ENCODE measurements at places on chromosomes 11 and 22.
A peak's percentile ranks its signal among the peaks of the same experiment; 100 is the strongest.

GRCh38 chr11:6598555-6598954, 4.9 kb downstream of the RRP8 start:
- DNase-seq, result no peak

DNA sequence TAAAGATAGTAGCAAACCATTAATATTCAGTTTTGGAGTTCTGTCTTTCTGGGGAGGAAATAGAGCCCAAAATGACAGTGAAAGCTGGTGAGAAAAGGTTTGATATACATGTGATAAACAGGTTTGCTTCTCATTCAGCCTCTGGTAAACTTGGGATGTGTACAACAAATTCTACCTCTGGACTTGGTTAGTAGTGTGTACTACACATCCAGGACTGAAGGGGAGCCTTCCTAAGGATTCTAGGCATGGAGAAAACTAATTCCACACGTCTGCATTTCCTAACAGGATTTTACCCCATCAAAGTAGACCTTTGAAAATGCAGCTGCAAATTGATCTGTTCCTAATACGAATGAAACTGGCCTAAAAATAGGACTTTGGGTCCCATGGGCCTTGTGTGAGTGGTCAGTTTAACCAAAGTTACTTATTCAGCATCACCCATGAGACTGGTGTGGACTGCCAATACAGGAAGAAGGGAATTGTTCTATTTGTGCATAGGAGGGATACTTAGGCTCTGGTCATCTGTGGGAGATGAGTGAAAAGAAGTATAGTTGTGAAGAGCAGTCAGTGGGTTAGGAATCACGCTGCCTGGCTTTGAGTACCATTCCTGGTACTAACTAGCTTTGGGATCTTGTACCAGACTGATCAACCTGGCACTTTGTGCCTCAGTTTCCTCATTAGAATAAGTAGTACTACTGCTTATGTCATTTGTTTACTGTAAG, 74.2 kb downstream of the YAP1 start:
- no peak for DNase-seq

GRCh38 chr22:41271787-41272186, 14.2 kb downstream of the RANGAP1 start:
- DNase-seq, result no peak

DNA sequence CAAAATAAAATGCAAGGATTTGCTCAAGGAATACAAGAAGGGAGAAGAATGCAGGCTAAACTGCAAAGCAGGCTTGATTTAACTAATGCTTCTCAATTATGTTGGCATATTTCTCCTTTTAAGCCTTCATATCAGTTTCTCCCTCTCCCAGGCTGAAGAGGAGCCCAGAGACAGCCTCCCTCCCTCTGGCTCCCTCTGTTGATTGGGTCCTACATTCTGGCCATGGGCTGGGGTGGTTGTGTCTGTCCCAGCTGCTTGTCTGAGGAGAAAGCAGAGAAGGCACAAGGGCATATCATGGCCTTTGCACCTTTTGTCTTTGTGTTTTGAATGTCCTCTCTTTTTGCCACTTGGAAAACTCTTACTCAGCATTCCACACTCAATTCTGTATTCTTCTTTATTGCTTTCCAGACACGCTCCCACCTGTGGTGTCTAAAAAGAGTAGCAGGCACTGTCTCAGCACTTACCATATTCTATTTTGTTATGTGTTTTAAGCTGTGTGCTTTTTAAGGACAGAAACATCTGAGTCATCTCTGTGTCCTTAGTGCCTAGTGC, 77.4 kb downstream of the INSC start:
- no peak for DNase-seq

DNA sequence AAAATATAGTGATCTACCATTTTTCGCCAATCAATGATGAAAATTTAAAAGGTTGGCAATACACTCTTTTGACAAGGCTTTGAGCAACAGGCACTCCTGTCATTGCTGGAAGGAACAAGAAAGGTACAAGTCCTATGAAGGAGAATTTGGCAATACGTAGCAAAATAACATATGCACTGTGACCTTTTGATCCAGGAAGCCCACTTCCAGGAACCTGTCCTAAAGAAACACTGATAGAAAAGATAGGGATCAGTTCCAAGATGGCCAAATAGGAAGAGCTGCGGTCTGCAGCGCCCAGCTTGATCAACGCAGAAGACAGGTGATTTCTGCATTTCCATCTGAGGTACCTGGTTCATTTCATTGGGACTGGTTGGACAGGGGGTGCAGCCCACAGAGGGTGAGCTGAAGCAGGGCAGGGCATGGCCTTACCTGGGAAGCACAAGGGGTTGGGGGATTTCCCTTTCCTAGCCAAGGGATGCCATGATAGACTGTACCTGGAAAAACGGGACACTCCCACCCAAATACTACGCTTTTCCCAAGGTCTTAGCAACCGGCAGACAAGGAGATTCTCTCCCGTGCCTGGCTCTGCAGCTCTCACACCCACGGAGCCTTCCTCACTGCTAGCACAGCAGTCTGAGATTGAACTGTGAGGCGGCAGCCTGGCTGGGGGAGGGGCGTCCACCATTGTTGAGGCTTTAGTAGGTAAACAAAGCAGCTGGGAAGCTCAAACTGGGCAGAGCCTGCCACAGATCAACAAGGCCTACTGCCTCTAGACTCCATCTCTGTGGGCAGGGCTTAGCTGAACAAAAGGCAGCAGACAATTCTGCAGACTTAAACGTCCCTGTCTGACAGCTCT, 69.7 kb upstream of the GALNT18 start:
- peak; percentile 47 for DNase-seq

DNA sequence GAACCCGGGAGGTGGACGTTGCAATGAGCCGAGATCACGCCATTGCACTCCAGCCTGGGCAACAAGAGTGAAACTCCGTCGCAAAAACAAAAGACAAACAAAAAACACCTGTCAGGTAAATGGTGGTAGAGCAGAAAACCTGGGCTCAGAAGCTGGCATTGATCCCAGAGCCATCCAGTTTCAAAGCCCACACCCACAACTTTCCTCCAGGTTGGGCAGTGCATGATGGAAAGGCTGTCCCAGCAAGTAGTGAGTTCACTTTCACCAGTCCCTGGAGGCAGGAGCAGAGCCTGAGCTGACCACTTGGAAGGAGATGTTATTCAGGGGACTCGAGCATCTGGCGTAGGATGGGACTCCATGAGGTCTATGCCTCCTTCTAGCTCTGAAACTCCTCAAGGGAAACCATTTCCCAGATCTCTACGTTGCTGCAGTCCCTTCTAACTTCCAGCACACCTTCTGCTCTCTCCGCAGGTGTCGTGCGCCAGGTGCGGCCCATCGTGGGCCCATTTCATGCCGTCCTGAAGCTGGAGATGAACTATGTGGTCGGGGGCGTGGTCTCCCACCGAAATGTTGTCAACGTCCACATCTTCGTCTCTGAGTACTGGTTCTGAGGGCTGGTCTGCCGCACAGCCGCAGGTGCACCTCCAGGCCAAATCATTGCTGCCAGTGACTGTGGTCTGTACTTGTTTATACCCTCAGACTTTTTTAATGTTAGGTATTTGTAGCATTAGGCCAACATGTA, 71.6 kb upstream of the ATXN10 start:
- DNase-seq, result no peak

DNA sequence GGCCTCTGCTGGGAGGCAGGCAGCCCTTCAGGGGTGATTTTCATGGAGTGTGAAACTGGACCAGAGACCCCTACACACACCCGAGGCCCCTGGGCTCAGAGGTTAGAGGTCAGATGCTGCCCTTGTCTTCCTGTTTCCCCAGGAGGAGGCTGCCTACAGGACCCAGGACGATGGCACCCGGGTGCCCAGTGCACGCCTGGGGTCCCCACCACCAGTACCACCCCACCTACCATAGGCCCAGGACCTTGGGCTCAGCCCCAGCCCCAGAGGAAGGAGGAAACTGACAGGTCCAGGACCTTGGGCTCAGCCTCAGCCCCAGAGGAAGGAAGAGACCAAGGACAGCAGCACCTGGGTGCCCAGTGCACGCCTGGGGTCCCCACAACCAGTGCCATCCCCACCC, 79.2 kb downstream of the BRD1 start:
- no peak for DNase-seq

GRCh38 chr11:86948733-86949132, 6.5 kb downstream of the FZD4 start:
- DNase-seq, result no peak

DNA sequence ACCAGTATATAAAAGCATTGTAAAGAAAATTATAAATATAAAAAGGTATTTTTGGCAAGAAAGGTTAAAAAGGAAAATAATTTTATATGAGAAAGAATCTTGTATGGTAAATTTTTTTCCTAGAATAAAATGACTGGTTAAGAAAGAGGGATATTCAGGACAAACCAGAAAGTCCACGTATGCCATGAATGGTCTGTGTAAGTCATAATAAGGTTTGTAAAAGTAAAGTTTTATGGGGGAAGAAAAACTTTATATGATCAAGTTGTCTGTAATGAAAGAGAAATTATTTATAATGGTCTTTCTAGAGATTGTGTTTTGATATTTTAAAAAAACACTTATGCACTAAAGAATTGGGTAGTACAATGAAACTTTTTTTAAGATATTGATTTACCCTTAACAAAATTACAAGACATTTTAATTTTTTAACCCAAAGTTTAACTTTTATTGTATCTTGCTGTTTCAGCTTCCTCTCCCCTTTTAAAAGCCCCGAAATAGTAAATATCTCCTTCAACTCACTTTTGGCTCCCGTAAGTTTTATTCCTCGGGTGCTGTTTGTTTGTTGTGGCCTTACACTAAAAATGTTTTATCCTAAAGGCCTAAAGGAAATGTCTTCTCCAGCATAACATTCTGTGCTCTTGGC, 47.7 kb downstream of the AMOTL1 start:
- peak; percentile 82 for DNase-seq

GRCh38 chr22:39953101-39953500, 7.1 kb upstream of the TMA7B start:
- DNase-seq, result no peak

GRCh38 chr11:102620818-102621561, 4.1 kb downstream of the MMP20 start:
- DNase-seq, result no peak

DNA sequence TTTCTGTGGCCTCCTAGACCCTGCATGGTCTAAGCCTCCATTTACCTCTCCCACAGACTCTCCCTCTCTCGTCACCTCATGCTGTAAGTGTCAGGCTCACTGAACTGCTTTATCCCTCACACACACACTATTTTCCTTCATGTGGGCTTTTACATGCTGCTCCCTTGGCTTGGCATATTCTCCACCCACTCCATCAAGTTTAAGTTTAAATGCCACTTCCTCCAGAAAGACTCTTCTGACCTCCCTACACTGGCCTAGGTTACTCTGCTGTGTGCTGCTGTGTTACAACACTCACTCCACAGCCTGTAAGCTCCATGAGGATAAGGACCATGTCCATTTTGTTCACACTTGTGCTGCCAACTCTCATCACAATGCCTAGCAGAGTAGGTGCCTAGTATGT, 2.5 kb downstream of the DCHS1 start:
- DNase-seq, result no peak

- DNase-seq, result no peak
Measured at GRCh38 chr11:134100171-134100570, 31.3 kb downstream of the JAM3 start.

DNA sequence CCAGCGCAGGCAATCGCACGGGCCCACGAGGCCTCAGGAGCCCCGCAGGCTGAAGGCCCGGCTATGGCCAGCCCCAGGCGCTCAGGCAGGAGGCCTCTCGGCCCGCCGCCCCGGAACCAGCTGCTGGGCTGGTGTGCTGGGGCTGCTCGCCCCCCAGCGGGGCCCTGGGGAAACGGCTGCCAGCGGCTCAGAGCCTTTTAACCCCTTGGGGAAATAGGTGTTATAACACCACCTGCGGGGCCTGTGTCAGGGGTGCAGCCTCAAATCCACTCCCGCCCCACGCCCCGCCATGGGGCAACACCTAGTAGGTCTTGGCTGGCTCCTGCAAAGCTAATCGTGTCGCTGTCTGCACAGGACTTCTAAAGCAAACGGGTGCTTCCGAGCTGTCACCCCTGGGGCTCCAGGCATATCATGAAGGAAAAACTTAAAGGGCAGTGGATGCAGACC, 237.4 kb downstream of the TTC28 start:
- peak; percentile 93 for DNase-seq

DNA sequence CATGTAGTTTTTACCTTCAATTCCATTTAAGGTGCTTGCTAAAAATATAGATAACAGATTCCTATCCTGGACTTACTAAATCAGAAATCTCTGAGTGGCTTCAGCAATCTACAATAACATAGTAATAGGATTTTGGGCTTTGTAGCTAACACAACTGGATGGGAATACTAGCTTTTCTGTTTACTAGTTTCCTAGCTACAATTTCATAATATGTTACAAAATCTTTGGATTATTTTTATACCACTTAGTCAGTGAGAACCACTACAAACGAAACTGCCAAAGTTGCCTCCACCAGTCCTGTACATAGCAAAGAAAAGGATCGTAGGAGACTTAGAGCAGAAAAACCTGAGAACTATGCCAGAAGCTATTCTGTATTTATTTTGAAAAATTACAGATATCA, 87.7 kb upstream of the ANO3 start:
- DNase-seq, result no peak

- no peak for DNase-seq
Measured at GRCh38 chr11:100640646-100641045, 46.4 kb upstream of the ARHGAP42 start.

DNA sequence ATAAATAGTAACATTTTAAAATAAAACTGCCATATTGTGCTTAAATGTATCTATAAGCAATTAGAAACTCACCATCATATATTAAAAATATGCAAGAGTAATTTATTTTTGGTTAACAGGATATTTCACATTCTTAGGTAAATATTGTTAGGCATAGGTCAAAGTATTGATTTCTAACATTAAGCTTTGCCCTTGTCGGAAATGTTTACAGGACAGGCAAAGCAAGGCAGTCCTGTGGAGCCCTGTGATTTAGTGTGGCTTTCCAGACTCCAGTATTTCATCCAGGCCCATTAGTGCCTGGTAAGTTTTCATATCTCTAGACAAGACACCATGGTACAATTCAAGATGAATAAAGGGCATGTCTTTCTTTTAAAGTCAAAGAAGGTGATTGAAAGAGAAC, 114.9 kb upstream of the LARGE1 start:
- DNase-seq, result no peak

- DNase-seq, result no peak
Measured at GRCh38 chr11:45669146-45669545, 3.7 kb upstream of the CHST1 start.

GRCh38 chr11:45904309-45904915, 2.7 kb downstream of the FREY1 start:
- DNase-seq, result no peak

DNA sequence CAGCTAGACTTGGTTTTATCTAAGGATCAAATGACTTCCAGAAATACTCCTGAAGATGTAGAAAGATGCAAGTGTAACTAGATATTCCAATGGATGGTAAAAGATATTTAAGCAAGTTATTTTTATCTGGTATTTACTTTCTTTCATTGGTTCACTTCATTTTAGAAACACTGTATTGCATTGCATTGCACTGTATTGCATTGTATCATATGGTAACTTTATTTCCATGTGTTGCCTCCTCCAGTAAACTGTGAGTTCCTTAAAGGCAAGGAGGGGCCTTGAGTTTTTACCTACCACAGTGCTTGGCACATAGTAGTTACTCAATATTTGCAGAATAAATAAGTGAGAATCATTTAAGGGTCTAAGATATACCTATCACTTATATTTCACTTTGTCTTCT, 31.8 kb upstream of the FLI1 start:
- DNase-seq, result no peak

- peak; percentile 75 for DNase-seq
Measured at GRCh38 chr11:105862736-105863367, 159.2 kb downstream of the MSANTD4 start.
